IMR-90 (cell line): ENCODE measurements at places on chromosomes 2 and 18. TPM values are rescaled to one million over a fixed set of nuclear protein-coding genes. Genes with fewer than 3 reads are reported as not detected.

- peaks cover 27% of the 10 kb centered on the region for H3K36me3 ChIP-seq
- DNase-seq: no peak
- H3K27ac ChIP-seq: peak overlapping the region; percentile 93
- H3K27me3 ChIP-seq: no peaks in the 10 kb centered on the region
- peaks cover 40% of the 10 kb centered on the region for H3K4me1 ChIP-seq
- no peak overlapping the region for H3K4me3 ChIP-seq
Observed at GRCh38 chr18:48922226-48922800, 28.5 kb downstream of the SMAD7 start.

Gene ZNF892
- total RNA-seq: 2.2 and 2.7 TPM in 2 replicates

DNA sequence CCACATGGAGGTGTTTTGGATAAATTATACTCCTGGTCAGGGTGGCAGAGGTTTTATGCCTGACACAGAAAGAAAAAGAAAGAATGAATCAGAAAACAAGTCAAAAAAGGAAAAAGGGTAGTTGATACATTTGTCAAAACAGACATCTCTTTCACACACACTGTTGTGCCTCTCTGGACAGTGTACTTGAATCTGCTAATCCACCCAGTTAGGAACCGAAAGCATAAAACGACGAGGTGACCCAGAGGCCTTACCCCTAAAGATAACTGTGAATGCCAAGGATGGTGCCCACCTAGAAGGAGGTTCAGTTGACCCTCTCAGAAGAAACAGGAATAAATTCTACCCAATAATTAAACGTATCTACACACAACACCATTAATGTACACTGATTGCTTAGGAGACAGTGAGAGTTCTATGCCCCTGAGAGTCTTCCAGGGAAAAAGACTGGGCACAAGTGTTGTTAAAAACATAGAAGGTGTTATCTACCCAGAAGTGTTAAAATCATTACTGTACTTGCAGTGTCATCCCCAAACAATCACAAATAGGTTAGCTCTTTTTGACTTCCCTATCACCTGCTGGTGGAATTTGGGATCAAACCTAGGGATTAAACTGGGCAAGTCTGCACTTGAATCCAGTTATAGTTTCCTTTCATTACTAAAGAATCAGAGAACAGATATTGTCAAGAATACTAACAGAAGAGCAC lies 123.2 kb upstream of the DNAJC10 start:
- H3K27me3 ChIP-seq: no peaks in the 10 kb centered on the region
- H3K36me3 ChIP-seq: no peaks in the 10 kb centered on the region
- no peak overlapping the region for H3K27ac ChIP-seq
- no peak for DNase-seq
- H3K4me3 ChIP-seq: no peak overlapping the region
- H3K4me1 ChIP-seq: peaks cover 7% of the 10 kb centered on the region; the same call in 1 of the 2 replicates

- no peak overlapping the region for H3K27ac ChIP-seq
- peaks cover 12% of the 10 kb centered on the region for H3K36me3 ChIP-seq
- H3K4me3 ChIP-seq: no peak overlapping the region
- peaks cover 8% of the 10 kb centered on the region for H3K4me1 ChIP-seq
- H3K27me3 ChIP-seq: no peaks in the 10 kb centered on the region
Observed at GRCh38 chr18:36817039-36817438, 11.8 kb downstream of the TPGS2 start.

GRCh38 chr2:239697399-239698164 lies 296.8 kb upstream of the HDAC4 start:
- no peaks in the 10 kb centered on the region for H3K27me3 ChIP-seq
- no peaks in the 10 kb centered on the region for H3K4me1 ChIP-seq
- no peaks in the 10 kb centered on the region for H3K36me3 ChIP-seq
- DNase-seq: no peak
- no peak overlapping the region for H3K4me3 ChIP-seq

- no peak overlapping the region for H3K4me3 ChIP-seq
- no peaks in the 10 kb centered on the region for H3K27me3 ChIP-seq
- peak; percentile 60 for DNase-seq
- no peak overlapping the region; the same call in 1 of the 2 replicates for H3K27ac ChIP-seq
- peaks cover 28% of the 10 kb centered on the region for H3K4me1 ChIP-seq
Observed at GRCh38 chr2:20065885-20066602, 14.6 kb upstream of the LAPTM4A start.

DNA sequence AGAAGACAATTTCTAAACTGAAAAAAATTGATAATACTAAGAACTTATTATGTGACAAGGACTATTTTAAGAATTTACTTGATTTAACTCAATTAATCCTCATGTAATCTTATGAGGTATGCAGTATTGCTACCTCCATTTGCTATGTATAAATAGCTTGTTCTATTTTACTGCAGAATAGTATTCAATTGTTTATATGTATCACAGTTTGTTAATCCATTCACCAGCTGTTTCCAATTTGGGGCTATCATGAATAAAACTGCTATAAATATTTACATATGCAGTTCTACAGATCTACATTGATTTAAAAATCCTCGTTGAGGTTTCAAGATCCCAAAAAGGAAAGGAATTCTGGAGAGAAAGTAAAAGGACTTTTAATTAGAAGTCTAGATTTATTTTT lies 54.8 kb upstream of the DOCK10 start:
- no peaks in the 10 kb centered on the region for H3K36me3 ChIP-seq
- H3K27ac ChIP-seq: no peak overlapping the region
- H3K27me3 ChIP-seq: no peaks in the 10 kb centered on the region
- H3K4me1 ChIP-seq: peaks cover 2% of the 10 kb centered on the region
- no peak overlapping the region for H3K4me3 ChIP-seq

DNA sequence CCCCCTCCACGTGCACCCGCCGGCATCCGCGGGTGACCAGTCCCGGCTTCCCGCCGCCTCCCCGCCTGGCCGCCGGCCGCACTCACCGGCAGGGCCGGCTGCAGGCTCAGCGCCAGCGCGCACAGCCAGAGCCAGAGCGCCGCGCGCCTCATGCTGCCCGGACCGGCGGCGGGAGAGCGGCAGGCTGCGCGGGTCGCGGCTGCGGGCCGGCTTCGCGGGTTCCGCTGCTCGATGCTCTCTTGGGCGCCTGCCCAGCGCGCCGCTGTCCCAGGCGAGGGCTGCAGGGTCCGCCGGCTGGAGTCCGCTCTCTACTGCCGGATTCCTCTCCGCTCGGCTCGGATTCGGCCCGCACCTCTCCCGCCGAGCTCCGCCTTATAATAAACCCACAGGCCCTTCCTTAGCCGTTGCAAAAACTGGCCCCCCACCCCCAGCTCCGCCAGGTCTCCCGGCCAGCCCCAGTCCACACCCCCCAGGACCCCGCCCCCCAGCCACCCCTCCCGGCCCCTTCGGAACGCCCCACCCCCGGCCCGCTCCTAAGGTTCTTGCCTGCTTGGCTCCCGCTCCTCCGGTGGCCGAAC lies at the start of gene SDC1:
TSS of gene SDC1 (minus strand) at position 415 of the 578 bp plus-strand sequence. CDS start at position 152, 263 bp downstream.
- no peaks in the 10 kb centered on the region for H3K27me3 ChIP-seq
- peak within 1 kb of the TSS; percentile 43 for H3K27ac ChIP-seq
- DNase-seq: peak; percentile 45
- peaks cover 22% of the 10 kb centered on the region for H3K4me1 ChIP-seq
- no peaks in the 10 kb centered on the region for H3K36me3 ChIP-seq
- H3K4me3 ChIP-seq: peak within 1 kb of the TSS; percentile 62

GRCh38 chr18:48777026-48777743 lies 173.6 kb downstream of the SMAD7 start:
- no peak overlapping the region for H3K27ac ChIP-seq
- H3K4me1 ChIP-seq: peaks cover 39% of the 10 kb centered on the region
- H3K27me3 ChIP-seq: no peaks in the 10 kb centered on the region
- peaks cover 18% of the 10 kb centered on the region for H3K36me3 ChIP-seq
- H3K4me3 ChIP-seq: no peak overlapping the region
- DNase-seq: peak; percentile 20

DNA sequence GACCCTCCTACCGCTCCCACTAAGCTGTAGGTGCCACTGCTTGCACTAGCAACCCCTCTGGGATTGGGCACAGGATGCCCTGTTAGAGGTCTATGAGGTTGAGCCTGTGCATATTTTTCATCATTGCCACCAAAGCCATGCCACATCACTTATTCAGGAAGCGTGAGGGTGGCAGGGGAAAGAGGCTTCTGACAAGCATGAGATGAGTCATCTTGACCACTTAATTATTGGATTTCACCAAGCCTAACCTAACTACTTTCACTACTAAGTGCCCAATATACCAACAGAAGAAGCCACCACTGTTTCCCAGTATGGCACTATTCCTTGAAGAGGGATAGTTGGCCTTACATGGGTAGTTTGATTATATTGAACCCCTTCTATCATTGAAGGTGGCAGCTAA lies 181.3 kb upstream of the EPHA4 start:
- H3K4me3 ChIP-seq: no peak overlapping the region
- no peak for DNase-seq
- no peaks in the 10 kb centered on the region for H3K27me3 ChIP-seq
- H3K27ac ChIP-seq: no peak overlapping the region

Gene NEURL3
- not detected in 2 replicates for total RNA-seq

- peak; percentile 86 for DNase-seq
- H3K4me3 ChIP-seq: no peak overlapping the region
- no peaks in the 10 kb centered on the region for H3K27me3 ChIP-seq
- no peaks in the 10 kb centered on the region for H3K36me3 ChIP-seq
- no peak overlapping the region for H3K27ac ChIP-seq
Observed at GRCh38 chr18:35478520-35479435, 19.0 kb downstream of the INO80C start.

DNA sequence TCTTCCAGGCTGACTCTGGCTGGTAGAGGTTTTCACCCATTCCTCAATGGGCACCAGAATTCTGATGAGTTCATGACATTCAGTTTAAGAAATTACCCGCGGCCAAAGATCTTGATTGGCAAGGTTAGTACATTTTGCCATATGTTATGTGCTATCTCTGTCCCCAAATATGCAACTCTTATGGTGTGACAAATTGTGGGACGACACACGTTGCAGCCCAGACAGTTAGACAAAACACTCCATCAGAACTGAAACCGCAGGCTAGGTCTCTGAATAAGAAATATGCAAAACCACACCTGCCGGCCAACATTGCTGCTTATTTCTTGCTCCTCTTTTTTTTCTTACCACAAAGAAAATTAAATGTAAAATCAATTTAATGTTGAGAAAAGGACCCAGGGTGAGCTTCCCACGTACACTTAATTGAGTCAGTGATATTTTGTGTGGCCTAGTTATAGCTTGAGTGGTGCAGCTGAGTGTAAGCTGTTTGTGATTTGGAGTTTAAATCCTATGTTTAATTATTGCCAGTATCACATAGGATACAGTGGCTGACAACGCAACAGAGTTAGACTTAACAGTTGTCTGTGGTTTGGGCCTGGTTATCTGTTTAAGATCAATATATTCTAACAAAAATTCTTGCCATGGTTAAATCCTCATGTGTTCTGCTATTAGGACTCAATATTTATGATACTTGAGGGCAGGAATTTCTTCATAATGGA lies 35.7 kb upstream of the LTBP1 start:
- H3K27me3 ChIP-seq: no peaks in the 10 kb centered on the region; the same call in 1 of the 2 replicates
- no peak for DNase-seq
- no peaks in the 10 kb centered on the region for H3K36me3 ChIP-seq
- H3K27ac ChIP-seq: no peak overlapping the region
- no peak overlapping the region for H3K4me3 ChIP-seq
- no peaks in the 10 kb centered on the region for H3K4me1 ChIP-seq

DNA sequence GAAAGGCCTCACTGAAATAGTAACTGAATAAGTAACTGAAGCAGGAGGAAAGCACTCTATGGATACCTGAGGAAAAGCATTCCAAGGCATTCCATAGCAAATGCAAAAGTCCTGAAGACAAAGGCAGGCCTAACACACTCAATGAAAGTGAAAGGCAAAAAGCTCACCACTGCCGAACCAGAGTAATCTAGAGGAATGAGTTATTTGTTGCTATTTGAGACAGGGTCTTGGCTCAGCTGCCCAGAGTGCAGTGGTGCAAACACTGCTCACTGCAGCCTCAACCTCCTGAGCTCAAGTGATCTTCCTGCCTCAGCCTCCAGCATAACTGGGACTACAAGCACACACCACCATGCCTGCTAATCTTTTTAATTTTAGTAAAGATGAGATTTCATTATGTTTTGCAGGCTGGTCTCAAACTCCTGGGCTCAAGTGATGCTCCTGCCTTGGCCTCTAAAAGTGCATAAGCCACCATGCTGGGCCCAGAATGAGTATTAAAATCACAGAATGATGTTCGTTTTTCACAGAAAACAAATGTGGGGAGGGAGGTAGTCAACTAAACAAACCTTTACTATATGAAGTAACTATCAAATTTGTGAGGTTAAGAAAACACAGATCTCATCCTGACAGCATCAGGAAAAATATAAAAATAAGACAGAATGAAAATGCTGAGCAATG lies 17.9 kb downstream of the PIAS2 start:
- H3K27ac ChIP-seq: no peak overlapping the region
- DNase-seq: peak; percentile 11
- H3K27me3 ChIP-seq: no peaks in the 10 kb centered on the region

DNA sequence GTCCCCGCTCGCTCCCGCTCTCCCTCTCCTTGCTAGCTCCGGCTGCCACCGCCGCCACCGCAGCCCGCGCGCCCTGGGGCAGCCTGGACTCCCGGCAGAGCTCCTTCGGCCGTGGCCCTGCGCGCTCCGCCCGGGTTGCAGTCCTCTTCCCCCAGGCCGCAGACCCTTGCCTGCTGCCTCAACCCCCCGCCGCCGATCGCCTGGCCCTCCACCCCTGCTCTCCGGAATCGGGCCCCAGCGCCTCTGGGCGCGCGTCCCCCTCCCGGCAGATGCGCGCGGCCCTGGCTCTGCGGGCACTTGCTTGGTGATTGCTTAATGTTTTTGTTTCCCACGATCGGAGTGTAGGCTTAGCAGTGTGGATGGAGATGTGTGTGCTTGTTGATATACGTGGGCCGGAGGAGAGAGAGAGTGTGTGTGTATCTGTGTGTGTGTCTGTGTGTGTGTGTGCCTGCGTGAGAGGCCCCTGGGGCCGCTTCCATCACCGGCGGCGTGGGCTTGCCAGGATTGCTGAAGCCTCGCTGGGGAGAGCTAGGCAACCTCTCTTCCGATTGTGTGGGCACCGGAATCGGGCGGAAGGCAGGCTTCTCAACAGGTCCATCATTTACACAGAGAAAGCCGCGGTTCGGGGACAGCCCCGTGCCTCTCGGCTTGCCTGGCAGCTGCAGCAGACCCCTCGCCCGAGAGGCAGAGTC lies 877 bp downstream of the INHBB start:
- H3K27ac ChIP-seq: no peak overlapping the region
- no peaks in the 10 kb centered on the region for H3K36me3 ChIP-seq
- H3K4me3 ChIP-seq: peak overlapping the region; percentile 26; the same call in 1 of the 2 replicates
- DNase-seq: peak; percentile 65

- no peaks in the 10 kb centered on the region for H3K36me3 ChIP-seq
- no peak overlapping the region for H3K4me3 ChIP-seq
- H3K4me1 ChIP-seq: peaks cover 2% of the 10 kb centered on the region
- no peak overlapping the region for H3K27ac ChIP-seq
- no peaks in the 10 kb centered on the region for H3K27me3 ChIP-seq
- no peak for DNase-seq
Observed at GRCh38 chr18:22286585-22286984, 117.2 kb downstream of the GATA6 start.
